Activated CD4-positive, alpha-beta T cell treated with anti-CD3 and anti-CD28 coated beads, Interleukin-2, Interleukin-4, amounts not matched to agents 100 ng/mL and 50 ng/mL, durations not matched to agents 16 hours and 8 hours (primary cell): ENCODE measurements at places on chromosomes 16 and 17.
A peak's percentile ranks its signal among the peaks of the same experiment; 100 is the strongest.

- DNase-seq = no peak
Measured at GRCh38 chr17:13417381-13417950, 184.3 kb downstream of the HS3ST3A1 start.

GRCh38 chr17:17494499-17494869 lies 1.7 kb downstream of the RASD1 start:
- DNase-seq = no peak

DNA sequence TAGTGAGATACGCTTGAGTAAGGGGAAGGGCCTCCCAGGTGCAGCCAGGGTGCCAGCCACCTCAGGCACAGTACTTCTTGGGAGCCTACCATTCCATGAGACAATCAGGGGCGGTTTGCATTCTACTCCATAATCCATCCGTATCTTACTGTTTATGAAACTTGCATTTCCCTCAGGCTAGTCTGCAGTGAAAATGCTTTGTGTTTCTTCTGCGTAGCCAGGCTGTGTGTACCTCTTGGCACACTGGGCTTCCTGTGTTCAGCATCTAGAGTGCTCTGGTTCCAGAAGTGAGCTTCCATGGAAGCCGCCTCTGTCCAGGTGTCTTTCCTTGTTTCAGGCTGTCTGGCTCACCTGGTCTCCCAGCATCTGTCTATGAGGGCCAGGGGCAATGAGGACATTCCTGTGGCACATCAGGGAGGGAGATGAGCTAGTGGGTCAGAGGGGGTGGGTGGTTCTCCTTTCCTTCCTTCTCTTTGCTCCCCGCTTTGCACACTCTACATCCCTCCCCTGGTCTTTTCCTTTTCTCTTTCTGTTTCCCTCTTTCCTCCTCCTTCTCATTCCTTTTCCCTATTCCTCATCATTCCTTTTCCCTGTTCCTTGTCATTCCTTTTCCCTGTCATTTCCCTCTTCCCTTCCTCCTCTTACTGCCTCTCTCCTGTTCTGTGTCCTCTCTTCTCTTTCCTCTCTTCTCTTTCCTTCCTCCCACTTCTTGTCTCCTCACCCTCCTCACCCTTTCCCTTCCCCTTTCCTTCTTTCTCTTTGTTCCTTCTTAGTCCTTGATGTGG lies 386.5 kb downstream of the CPPED1 start:
- no peak for DNase-seq

GRCh38 chr17:41413353-41413957 lies 10.9 kb downstream of the KRT37 start:
- DNase-seq = no peak

GRCh38 chr17:32899236-32900013 lies 22.5 kb upstream of the MYO1D start:
- no peak for DNase-seq

DNA sequence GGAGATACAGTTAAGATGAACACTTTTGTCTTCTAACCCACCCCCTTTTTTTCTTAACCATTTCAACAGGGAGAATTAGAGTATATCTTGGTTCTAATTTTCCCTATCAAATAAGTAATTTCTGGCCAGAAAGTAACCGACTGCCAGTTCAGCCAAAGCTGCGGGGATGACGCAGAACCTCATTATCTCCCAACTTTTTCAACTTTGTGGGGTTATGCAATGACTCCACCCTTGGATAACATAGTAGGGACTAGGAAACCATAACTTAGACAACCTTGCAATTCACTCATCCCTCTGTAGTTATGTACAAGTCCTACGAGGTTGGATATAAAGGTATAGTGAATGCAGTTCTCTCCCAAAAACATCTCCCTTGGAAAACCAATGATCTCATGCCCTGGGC lies 184.0 kb downstream of the ZNF18 start:
- DNase-seq = no peak

GRCh38 chr17:81034168-81034777 lies 678 bp upstream of the BAIAP2 start:
- no peak for DNase-seq

DNA sequence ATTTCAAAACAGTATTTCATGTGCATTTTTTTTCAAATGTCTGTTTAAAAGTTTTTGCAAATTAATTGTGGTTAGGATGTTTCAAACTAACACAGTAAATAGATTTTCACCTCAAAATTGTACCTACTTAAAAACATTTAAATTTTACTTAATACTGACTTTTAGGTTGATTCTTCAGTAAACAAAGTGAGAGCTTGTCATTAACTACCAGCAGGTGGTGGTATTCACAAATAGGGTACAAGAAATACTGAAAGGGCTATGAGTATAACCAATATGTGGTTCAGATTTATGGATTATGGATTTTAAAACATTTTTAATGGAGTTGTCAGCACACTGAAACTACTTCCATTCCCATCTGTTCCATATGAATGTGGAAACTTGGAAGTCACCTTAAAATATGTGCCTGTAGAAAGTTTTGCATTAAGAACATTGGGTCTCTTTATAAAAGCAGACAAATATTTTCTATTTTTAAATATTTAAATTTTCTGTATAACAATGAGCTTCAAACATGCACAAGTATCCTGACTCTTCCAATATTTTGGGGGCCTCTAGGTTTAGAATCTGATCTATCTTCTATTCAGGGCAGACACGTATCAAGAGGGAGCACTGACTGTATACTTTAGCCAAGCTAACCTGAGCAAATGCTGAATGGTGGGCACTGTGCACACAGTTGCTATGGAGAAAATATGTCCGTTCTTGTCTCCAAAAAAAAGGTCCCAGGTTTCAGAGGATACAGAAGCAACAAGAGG lies 155.6 kb downstream of the SNX11 start:
- no peak for DNase-seq

- no peak for DNase-seq
Measured at GRCh38 chr17:43554857-43555256, 8.7 kb upstream of the ETV4 start.

- DNase-seq = peak; percentile 62
Measured at GRCh38 chr16:1993731-1994131, 4.0 kb downstream of the SYNGR3 start.

DNA sequence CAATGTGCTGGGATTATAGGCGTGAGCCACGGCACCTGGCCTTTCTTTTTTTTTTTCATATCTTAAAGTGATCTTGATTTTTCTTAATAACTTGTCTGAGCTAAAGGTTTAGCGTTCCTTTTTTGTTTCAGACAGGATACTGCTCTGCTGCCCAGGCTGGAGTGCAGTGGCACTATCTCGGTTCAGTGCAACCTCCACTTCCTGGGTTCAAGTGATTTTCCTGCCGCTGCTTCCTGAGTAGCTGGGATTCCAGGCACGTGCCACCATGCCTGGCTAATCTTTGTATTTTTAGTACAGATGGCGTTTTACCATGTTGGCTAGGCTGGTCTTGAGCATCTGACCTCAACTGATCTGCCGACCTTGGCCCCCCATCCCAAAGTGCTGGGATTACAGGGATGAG lies 4.0 kb downstream of the RUSF1 start:
- DNase-seq = no peak

GRCh38 chr17:59002848-59003247 lies 103.8 kb downstream of the TRIM37 start:
- no peak for DNase-seq

DNA sequence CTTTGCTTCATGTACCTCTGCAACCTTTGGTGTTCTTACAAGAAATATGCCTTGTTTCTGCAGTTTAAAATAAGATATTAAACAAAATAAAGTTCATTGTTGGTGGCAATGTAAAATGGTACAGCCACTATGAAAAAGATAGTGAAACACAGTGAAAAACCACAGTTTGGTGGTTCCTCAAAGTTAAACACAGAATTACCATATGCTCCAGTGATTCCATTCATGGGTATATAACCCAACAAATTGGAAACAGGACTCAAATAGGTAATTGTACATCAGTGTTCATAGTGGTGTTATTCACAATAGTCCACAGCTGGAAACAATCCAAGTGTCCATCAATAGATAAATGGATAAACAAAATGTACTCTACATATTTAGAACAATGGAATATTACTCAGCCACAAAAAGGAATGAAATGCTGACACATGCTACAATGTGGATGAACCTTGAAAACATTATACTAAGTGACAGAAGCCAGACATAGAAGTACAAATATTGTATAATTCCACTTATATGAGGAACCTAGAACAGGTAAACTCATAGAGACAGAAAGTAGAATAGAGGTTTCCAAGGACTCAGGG lies 49.2 kb downstream of the CUEDC1 start:
- no peak for DNase-seq

GRCh38 chr17:80382446-80382845 lies 32.5 kb upstream of the ENDOV start:
- no peak for DNase-seq

DNA sequence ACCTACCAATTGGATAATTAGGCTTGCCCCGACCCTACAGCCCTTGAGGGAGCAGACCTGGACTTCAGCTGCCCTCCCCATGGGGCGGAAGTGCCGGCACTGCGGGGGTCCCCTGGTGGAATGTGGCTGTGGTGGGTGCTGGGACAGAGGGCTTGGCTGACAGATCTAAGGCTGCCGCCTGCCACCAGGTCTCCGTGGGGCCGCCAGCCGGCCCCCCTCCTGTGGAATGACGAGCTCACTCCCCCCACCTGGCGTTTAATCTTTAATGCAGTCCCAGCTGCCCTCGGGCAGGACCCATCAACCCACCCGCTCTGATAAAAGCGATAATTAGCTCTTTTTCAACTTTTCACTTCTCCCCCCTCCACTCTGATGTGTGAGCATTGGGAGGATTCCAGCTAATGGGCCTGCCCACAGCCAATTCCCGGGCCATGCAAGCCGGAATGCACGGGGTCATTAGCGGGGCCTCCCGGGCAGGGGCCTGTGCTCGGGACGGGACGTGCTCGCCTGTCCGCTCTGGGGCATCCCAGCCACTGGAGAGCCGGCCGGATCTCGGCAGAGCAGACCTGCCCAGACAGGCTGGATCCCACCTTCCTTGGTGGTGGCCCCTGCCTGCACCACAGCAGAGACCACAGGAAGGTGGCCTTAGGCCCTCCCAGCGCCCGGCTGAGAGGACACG lies 28.3 kb upstream of the GOSR2 start:
- no peak for DNase-seq
